Stromal cell of bone marrow (primary cell): ENCODE measurements at places on chromosomes 16 and 17.
A peak's percentile ranks its signal among the peaks of the same experiment; 100 is the strongest.

GRCh38 chr17:57499648-57500049 lies 243.3 kb downstream of the MSI2 start:
- no peak for DNase-seq

DNA sequence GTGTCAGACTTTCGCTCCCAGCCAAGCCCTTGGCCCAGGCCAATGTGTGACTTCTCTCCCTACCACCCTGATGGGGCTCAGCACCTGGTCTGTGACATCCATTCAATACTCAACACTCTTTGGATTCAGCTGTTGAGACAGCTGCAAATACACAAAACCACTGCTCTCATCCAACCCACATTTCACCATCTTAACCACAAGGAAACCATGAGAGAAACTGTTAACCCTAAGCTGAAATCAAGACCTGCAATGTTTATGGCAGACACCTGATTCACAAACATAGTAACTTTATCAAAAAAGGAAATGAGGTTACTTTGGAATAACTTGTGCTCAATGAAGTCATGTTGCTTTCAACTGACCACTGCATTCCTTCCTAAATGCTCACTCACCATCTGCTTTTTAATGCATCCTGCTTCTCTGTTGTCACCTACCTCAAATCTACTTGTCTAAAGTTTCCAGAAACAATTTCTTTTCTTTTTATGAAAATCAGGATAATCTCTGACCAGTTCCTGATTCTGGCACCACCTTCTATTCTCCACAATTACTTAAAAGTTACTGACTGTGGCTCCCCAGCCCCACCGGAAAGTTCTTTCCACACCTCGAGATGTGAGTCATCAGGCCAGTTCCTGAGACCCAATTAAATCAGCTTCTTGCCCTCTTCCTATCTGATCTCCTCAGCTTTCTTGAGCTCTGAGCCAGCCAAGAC lies 88.2 kb downstream of the NOG start:
- DNase-seq = peak; percentile 49

DNA sequence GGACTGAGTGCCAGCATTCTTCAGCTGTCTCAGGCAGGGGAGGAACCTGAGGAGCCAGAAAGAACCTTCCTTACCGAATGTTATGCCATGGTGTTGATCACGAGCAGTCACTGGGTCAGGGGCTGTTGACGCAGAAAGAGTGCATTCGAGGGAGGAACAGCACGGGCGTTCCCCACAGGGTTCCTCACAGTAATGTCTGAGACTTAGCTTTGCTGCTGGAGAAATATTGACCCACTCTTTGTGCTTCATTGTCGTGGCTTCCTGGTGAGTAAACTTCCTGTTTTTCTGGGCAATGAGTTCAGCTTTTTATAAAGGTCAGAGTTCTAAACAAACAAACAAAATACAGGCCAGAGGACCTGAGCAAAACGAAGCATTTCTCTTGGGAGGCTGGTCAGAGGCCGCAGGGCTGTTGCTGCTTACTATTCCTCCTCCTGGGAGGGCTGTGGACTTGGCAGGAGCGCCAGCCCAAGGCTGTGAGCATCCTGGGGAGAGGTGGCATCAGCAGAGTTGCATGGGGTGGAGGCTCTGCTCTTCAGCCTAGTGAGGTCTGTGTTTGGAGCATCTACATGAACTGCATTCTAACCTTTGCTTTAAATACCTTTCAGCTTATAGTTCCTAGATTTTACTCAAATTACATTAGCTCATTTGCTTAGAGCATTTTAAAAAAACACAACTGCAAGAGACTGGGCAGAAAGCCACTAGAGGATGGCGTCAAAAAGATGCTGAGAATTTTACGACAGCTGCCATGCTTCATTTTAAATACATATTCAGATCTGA lies 143.1 kb upstream of the CACNG5 start:
- peak; percentile 36 for DNase-seq

- DNase-seq = no peak
Measured at GRCh38 chr17:41327411-41328120, 12.1 kb upstream of the KRTAP17-1 start.

DNA sequence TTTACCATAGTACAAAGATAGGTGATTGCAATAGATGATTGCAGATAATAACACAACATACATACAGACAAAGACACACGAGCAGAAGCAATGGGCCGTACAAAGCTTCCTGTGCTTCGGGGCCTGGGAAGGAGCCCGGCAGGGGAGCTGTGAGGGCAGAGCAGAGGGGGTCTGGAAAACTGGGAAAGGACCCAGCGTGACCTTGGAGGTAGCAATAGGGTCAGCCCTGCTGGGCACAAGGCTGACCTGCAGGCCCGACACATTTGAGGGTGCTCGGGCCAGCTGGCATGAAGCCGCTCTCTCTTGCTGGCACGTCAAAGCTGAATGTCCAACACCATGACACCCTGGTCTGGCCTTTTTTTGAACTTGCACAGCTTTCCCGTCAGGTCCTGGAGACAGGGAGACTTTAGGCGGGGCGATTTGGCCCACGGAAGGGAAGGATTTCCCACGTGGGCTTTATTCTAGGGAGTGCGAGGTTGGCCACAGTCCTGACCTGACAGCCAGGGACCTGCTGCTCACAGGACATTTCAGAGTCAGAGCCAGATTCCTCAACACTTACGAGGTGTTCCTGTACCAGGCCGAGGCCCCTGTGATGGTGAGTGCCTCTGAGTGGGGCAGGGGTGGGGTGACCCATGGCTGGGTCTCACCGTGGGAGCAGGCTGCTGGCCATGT lies 83.2 kb downstream of the NTN1 start:
- DNase-seq = no peak

- DNase-seq = no peak
Measured at GRCh38 chr17:41810659-41811548, 845 bp downstream of the P3H4 start.

GRCh38 chr17:62093188-62094155 lies 28.4 kb upstream of the MED13 start:
- DNase-seq = peak; percentile 90

DNA sequence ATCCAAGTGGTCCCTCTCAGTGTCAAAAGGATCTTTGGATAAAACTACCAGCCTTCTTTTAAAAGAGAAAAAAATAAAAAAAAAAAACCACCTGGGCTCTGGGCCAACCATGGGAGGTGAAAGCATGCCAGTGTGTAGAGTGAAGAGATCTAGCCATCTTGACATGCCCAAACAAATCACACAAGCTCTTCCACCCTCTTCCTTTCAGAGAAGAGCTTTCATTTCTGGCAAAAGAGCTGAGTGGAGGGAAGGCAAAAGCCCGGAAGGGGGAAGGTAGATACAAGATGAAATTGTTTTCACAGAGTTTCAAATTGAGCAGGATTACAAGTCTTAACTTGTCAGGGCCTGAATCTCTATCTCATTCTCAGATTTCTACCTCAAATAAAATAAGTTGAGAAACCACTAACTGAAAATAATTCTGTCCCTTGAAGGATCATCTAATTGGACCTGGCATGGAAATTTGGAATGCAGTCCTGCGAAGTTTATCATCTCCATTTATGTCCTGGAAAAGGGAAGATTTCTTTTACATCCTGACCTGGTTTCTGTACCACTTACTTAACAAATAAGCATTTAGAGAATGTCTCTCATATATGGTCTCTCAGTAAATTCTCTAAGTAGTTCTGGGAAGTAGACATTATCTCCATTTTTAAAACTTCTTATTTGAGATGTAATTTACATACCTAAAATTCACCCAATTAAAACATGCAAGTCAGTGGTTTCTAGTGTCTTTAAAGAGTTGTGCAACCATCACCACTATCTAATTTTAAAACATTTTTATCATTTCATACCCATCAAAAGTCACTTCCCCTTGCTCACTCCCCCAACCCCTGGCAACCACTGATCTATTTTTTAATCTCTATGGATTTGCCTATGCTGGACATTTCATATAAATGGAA lies 93.7 kb downstream of the TANGO6 start:
- no peak for DNase-seq

GRCh38 chr17:51572115-51572514 lies 311.8 kb downstream of the UTP18 start:
- no peak for DNase-seq

- no peak for DNase-seq
Measured at GRCh38 chr16:58678716-58679115, 5.9 kb downstream of the SLC38A7 start.

DNA sequence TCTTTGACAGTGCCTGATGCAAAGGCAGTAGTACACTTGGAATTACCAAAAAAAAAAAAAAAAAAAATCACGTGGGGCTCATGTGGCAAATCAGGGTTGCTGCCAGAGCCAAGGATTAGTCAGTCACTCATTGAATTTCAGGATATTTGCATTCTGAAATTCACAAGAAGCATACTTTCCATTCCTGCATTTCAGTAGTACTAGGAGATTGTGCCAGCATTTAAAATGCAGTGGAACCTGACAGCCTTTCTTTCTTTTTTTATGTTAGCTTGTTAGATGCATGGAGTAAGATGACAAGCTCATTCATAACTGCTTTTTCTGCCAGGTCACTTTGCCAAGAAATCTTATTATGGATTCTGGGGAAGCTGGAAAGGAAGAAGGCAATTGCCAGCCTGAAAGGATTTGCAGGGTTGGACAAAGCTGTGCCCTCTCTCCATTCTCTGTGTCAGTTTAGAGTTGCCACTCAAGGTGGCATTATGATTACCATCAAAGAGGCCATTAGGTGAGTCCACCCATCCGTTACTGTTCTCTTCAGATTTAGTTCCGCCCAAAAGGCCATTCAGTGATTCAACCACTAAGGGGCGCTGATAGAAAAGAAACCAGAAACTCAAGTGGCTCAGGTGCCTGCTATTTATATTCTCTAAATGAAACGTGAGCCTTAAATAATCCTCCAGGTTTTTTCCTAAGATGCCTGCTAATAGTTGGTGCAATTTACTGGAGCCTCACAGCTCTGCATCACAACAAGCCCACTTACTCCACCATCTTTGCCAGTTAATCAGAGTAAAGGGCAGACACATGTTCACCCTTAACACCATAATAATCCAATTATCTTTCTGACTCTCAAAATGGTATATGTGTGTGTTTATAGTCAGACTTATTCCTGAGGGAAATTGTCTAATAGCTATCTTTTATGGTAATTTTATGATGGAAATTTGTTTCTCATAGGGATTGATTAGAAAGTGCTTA lies 59.0 kb downstream of the TANGO6 start:
- DNase-seq = peak; percentile 70

DNA sequence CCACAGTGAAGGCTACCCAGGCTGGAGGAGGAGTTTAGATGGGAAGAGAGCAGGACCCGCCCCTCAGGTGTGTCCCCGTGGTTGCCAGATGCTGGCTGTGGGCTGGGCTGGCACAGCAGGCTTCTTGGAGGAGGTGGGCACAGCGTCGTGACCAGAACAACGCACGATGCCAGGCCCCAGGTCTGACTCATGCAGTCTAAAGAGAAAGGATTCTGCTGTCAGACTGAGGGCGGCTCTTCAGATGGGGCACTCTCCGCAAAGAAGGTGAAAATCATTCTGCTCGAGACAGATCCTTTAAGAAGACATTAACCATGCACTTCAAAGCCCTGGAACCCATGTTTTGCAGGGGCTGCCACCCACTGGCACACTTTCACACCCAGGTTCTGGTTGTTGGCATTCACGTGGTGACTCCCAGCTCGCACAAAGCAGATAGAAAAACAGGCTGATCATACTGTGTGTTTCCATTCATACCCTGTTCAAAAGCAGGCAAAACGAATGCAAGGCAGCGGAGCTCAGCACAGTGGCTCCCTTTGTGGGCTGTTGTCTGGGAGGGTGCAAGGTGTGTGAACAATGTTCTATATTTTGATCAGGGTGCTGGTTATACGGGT lies 19.0 kb downstream of the CACNG4 start:
- no peak for DNase-seq

DNA sequence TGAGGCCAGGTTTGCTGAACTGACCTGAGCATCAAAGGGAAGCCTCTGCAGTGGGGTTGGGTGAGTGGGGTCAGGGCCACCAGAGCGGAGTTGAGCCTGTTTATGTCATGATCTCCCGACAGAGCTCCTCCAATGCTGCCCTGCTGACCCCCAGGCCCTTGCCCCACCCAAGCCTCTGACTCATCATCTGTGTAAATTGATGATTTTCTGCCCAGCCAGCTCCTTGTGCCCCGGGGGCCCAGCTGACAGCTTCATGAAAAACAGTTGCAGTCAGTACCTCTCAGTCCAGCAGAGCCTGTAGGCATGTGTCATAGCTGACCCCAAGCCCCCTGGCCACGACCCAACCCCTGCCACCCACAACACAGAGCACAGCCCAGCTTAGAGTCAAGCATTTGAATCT lies 134.9 kb downstream of the CCT6B start:
- DNase-seq = peak; percentile 2

DNA sequence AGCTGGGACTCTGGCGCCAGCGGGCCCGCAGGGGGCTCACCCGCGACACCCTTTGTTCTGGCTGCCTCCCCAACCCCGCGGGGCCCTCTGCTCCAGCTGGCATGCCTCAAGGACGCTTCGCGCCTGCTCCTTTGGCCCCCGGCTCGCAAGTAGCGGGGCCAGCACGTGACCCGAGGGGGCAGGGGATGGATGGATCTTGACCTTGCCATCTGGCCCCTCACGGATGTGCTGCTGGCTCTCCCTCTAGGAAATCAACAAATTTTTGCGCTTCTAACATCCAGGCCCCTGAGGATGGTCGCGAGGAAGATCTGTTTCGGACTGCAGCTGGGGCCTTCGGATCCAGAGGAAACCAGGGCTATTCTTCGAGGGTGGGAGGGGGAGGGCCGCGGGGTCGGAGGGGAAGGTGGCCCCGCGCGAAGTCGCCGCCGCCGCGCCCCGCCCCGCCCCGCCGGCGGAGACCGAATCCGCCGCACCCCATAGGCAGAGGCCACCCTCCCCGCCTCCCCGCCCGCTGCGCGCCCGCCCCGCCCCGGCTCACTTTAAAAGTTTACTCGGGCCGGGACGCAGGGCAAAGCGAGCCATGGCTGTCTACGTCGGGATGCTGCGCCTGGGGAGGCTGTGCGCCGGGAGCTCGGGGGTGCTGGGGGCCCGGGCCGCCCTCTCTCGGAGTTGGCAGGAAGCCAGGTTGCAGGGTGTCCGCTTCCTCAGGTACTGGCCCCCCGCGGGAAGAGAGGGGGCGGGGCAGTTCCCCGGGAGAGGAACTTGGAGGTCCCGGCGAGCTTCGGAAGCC lies at the start of gene ACSF2:
ACSF2 (plus strand) TSS at position 537 of the 790 bp plus-strand sequence; CDS start at position 581, 44 bp downstream.
- DNase-seq = peak; percentile 32

- no peak for DNase-seq
Measured at GRCh38 chr17:11840052-11840451, 157.2 kb downstream of the ZNF18 start.
